Activated CD8-positive, alpha-beta memory T cell treated with anti-CD3 and anti-CD28 coated beads for 24 hours (primary cell): ENCODE measurements at places on chromosomes 5 and 9.

DNA sequence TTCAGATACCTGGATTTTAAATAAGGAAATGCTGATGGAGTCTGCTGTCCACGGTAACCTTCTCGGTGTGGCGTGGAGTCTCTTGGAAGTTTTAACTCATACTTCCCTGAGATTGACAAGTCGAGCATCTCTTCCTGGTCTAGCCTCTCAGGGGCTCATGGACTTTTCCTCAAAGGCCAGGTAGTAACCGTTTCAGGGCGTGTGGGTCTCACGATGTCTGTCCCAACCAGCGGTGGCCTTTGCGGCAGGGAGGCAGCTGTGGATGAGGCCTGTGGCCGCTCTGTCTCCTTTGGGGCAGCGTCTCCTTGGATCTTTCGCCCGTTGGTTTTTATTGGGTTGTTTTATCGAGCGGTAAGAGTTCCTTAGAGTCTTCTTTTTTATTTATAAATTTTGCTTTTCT is 32.8 kb downstream of the CEP72 start:
- DNase-seq: no peak

- DNase-seq: no peak
These were observed 175.2 kb downstream of the ZSWIM6 start for GRCh38 chr5:61507232-61507631.

GRCh38 chr5:163506726-163507125 is 1.3 kb downstream of the MAT2B start:
- DNase-seq: no peak

DNA sequence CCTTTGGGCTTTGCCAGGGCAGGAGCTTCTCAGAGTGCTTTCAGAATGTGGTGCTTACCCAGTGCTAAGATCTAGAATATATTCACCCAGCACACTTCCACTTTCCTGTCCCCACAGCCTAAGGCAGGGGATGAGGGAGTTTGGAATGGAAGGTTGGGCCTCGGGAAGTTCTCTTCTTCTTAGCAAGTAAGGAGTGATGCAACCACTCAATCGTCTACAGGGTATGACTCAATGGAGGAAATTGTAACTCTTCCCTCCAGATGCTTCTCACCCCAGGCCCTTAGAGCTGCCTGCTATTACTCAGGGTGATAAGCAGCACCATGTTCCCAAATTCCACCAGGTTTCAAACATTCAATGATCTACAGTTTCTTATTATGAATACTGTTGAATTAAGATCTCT is 30.8 kb upstream of the AGGF1 start:
- no peak for DNase-seq

- DNase-seq: no peak
These were observed 1.3 kb upstream of the HABP4 start for GRCh38 chr9:96448546-96449170.

- no peak for DNase-seq
These were observed 150.7 kb downstream of the ICE1 start for GRCh38 chr5:5572976-5573797.

GRCh38 chr5:51988634-51989033 is 605.4 kb downstream of the ISL1 start:
- no peak for DNase-seq

DNA sequence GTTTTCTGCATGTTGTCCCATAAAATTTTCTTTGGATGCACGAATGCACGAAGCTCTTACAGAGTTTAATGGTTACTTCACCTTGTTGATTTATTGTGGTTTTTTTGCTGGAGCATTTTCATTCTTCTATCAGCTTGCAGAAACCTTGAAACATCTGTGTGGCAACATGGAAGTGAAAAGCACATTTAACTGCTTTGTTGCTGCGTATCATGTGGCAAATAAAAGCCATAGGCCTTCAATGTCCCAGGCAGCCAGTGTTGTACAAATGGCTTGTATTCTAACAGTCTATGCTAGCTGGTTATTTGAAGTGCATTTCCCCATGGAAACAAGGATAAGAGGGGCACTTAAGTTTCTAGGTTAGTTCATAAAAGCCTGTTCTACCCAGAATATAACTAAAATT is 42.5 kb upstream of the RASGRF2 start:
- no peak for DNase-seq

DNA sequence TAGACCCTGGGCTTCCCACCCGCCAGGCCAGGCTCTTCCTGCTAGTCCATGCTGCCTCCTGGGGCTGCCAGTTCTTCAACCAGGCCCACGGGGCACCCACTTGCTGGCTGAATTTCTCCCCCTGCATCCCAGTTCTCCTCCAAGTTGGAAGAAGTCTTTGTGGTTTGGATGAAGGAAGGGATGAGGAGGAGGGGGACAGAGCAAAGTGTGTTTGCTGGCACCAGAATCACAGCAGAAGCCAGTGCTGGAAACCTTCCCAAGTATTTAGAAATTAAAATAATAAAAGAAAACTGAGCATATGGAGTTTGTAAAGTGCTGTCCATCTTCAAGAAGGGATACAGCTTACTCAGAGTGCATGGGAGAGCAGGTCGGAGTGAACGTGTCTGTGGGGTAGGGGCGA is 19.4 kb upstream of the UNC5A start:
- DNase-seq: no peak

DNA sequence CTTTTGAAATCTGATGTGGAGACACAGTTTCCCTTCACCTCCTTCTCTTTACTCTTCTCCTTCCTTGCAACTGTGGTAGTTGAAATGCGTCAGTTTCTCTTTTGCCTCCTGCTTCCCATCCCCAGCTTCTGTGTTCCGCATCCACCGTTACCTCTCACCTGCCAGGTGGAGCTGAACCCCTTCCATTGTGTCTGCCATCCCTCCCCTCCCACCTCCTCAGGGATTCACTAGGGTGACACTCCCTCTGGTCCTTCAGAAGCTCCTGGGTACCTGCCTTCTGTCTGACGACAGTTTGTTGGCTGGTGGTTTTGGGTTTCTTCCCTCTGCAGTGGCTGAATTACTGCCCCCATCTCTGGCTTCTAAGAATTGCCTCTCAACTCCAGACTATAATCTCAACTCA is 132.1 kb downstream of the SLC24A2 start:
- DNase-seq: no peak

GRCh38 chr9:81113453-81114124 is 575.8 kb downstream of the TLE1 start:
- no peak for DNase-seq

GRCh38 chr5:28399211-28399610 is 1360.8 kb upstream of the CDH9 start:
- no peak for DNase-seq

- no peak for DNase-seq
These were observed 84.3 kb upstream of the OTULINL start for GRCh38 chr5:14497311-14497710.

DNA sequence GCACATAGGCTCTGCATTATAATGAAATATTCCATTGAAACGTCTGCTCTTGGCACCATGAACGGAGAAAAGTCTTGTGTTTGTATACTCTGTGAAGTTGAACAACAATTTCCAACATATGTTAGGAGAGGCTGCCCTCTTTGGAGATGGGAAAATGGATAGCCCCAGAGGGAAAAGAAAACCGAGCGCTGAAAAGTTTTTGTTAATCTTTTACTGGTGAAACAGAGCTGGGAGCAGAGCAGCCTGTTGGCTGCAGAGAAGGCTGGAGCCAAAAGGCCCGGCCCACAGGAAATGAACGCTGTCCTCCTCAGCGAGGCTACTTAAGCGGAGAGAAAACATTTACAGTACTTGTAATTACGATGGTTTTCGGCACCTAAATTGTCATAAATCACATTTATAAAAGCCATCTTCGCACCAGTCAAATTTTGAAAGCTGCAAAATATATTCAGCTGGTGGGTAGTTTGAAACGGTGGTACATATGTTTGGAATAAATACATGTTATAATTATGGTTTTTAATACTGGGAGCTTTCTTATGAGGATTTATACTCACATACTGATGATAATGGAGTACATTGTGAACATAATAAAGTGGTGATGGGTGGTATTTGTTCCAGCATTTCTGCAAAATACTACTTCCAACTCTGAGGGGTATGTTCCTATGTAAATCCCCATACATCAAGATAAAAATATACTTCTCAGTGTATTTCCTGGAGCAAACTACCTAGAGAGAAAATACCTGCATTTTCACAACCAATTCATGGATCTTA is 129.6 kb upstream of the CNTLN start:
- no peak for DNase-seq

GRCh38 chr5:45094876-45095440 is 286.2 kb downstream of the MRPS30 start:
- no peak for DNase-seq

DNA sequence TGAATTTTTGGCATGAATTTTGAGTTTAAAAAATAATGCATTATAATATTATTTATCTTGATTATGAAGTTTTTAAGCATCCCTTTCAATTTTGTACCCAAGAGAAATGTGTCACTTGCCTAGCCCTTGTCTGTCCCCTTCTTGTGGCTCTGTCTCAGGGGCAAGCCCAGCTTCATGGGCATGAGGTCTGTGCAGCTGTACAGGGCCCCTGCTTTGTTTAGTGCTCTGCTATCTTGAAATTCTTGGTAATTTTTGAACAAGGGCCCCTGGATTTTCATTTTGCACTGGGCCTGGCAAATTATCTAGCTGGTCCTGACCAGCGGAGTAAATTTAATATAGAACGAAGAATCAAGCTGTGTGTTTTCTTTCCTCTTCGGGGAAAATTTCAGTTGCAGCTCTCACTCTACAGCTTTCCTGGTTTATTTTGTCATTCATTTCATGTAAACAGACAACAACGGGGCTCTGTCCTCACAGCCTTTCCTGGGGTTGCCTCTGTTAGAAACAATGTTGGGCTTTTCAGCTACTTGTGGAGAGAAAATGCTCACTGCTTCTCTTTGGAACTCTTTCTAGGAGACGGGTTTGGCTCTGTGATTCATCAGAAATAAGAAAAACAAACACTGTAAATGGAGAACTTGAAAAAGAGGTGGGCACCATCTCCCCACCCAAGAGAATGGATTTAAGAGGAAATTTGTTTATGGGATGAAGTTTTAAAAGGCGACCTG is 41.1 kb downstream of the LIX1 start:
- DNase-seq: no peak
